ENCODE measurements at places on chromosomes 13 and 19.

GRCh38 chr13:72599178-72599743, 128.2 kb downstream of the MZT1 start:
- no peak for DNase-seq

DNA sequence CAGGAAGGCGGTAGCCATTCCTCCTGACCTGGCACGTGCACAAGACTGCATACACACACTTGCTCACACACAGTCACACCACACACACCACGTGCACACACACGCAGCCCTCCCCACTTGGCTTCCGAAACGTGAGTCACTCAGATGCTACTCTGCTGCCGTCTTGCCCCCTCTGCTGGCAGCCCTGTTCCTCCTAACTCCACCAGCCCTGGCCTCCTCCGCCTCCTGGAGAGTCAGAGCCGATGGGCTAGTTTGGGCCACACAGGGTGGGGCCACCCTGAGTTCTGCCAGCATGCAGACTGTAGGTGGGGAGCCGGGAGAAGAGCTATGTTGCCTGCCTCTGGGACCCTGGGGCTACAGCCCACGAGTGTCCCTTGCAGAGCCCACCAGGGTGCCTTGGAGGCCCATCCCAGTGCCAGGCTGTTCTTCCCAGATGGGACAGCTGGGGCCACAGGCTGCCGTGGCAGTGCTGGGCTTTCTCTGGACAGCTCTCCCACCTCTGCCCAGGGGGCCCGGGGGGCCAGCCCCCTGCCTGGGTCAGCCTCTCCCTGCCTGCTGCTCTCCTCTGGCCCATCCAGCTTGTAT, 12.1 kb downstream of the PIN1 start:
- DNase-seq: peak; percentile 50

DNA sequence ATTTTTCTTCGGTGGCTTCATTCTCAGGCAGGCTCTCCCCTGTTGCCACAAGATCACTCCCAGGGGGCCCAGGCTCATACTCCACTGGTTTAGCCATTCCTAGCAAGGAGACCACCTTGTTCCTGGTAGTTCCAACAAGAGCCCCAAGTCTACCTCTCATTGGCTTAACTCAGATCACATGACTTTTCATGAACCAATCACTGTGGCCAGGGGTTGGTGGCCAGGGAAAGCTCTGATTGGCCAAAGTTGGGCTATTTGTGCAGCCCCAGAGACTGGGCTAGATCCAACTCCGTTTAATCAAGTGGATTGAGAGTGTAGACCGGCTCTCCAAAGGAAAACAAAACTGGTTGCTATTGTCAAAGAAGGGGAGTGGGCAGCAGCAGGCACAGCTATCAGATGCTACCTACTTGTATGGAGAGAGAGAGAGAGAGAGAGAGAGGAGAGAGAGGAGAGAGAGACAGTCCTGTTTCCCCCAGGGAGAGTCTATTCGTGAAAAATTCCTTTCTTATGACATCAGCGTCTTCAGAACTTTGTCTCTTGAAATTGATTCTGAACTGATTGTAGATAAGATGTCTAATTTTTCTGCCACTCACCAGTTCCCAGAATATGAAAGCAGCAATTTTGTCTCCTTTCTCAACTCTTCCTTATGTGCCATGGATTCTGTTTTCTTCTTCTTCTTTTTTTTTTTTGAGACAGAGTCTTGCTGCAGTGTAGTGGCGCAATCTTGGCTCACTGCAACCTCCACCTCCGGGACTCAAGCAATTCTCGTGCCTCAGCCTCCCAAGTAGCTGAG, 5.9 kb downstream of the CEACAM19 start:
- no peak for DNase-seq

GRCh38 chr13:97858161-97858560, 95.3 kb upstream of the IPO5 start:
- no peak for DNase-seq

DNA sequence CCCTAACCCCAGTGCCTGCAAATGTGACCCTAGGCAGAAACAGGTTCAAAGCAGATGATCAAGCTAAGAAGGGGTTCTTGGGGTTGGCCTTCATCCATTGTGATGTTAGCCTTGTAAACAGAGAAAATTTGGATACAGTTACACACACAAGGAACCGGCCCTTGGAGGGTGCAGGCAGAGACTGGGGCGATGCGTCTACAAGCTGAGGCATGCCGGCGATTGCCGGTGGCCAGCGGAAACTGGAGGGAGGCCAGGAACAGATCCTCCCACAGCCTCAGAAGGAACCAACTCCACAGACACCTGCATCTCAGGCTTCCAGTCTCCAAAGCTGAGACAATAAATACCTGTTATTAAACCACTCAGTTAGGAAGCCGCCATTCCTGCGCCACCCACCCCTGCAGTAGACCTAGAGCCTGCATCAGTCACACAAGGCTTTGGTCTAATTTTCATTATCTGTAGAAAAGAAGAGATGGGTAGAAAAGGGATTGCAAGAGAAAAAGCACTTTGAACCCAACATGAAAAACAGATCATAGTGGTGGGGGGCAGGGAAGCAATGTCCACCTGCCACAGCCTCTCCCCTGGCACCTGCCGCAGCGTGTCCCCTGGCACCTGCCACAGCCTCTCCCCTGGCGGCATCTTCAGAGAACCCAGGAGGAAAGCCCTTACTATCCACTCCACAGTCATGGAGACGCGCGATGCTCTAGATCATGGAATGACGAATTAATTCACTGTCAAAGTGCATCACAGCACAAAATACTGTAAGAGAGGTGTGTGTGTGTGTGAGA, 119.7 kb upstream of the SOX1 start:
- DNase-seq: no peak

- DNase-seq: peak; percentile 98
Observed at GRCh38 chr19:14117668-14118164, at the start of gene PRKACA. PRKACA (minus strand) TSS chr19:14117762; CDS start chr19:14117547, 215 bp downstream.

Data from endothelial cell (in vitro differentiated cells).